GM10248 (cell line): ENCODE measurements at places on chromosomes 4 and X.

- no peak for DNase-seq
These were observed 37.9 kb downstream of the EREG start for GRCh38 chr4:74402692-74403456.

GRCh38 chrX:48509245-48509590, 426 bp downstream of the PORCN start:
- DNase-seq, result no peak

DNA sequence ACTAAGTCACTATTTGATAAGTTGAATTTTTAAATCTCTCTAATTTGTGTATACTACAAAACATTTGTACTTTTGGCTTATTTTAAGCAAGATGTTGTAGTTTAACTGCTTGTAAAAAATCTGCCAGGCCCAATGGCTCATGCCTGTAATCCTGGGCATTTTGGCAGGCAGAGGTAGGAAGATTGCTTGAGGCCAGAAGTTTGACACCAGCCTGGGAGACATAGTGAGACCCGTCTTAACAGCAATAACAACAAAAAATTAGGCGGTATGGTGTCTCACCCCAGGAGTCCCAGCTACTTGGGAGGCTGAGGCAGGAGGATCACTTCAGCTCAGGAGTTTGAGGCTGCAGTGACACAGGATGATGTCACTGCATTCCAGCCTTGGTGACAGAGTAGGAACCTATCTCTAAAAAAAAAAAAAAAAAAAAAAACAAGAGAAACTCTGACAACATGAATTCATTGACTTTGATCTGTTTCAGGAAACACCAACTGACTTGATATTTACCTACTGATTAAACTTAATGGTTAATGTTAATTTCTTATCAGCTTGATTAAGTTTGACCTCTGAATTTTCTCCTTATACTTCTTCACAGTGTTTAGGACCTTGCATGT, 8.9 kb downstream of the FHIP1A start:
- no peak for DNase-seq

DNA sequence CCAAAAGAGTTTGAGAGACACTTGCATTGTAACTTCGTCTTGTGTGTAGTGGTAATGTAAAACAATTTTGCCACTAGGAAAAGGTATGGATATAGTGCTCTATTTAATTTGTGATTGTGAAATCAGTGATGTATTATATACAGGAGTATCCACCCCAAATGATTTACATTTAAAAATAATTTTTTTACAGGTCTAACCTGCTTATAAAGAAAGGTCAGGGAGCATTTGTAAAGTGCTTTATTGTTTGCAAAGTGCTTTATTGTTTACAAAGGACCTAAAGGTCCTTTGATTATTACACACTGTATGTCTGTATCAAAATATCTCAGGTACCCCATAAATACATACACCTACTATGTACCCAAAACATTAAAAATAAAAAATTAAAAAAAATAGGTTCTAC, 70.3 kb downstream of the DCK start:
- no peak for DNase-seq

DNA sequence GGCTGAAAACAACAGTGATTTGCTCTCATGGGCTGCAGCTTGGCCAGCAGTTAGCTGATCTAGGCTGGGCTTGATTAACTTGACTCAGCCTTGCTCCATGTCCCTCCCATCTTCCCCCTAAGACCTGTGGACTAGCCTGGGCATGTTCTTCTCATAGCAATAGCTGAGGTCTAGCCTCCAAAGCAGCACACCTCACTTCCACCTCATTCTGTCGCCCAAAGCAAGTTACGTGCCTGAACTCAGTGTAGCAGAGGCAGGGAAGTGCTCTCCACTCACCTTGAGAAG, 62.2 kb downstream of the EVC start:
- DNase-seq, result no peak

DNA sequence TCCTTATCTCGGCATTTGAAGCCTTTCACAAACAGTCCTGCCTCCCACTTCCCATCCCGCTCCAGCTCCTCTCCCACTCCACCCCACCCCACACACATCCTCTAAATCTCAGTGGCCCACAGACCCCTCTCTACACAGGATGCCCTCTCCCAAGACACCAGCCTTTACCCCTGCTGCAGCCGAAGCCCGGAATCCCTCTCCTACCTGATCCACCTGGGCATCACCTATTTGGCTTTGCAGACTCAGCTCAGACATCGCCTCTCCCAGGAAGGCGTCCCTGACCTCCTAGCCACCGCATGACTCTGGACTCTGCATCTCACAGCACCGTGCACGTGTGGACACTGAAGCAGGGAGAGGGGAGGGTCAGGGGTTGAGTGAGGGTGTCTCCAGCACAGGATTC, 11.5 kb downstream of the PPP2R2C start:
- DNase-seq, result no peak

DNA sequence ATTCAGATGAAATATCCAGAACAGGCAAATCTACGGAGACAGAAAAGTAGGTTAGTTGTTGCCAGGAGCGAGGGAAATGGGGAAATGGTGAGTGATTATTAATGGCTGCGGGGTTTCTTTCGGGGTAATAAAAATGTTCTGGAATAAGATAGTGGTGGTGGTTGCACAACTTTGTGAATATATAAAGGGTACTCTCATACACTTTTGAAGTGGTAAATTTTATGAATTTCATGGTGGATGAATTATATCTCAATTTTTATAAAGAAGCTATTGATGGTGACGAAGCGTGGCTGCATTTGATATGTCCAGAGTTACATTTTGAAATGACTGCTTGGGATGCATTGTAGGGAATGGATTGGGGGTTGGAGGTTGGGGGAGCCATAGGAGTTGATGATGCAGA, 16.3 kb downstream of the FAM47E start:
- no peak for DNase-seq

DNA sequence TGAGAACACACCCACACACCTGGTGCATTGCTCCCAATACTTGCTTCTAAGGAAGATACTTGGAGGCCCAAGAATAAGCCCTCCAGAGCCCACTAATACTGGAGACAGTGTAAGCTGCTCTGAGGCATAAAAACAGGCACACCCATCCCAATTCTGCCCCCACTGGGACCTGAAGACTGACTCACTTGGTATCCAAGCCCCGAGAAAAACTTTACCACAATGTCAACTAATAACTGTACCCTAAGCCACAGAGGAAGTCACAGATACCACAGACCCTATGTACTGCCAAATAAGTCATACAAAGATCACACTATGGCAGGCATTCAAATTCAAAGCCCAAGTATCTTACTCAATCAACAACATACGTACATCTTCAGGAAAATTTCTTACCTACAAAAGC, 398.2 kb upstream of the SPANXN1 start:
- DNase-seq, result no peak

GRCh38 chrX:21934414-21934813, 6.1 kb upstream of the SMS start:
- no peak for DNase-seq

- no peak for DNase-seq
These were observed 222.4 kb upstream of the VCX start for GRCh38 chrX:7620560-7620959.

GRCh38 chr4:40827758-40828157, 78.0 kb downstream of the NSUN7 start:
- no peak for DNase-seq

GRCh38 chrX:103554687-103555424, 30.5 kb upstream of the TCEAL4 start:
- DNase-seq, result peak; percentile 36

GRCh38 chr4:74555231-74555630, 110.3 kb downstream of the AREG start:
- DNase-seq, result no peak

- no peak for DNase-seq
These were observed 189.2 kb downstream of the GPM6A start for GRCh38 chr4:175622887-175623286.

DNA sequence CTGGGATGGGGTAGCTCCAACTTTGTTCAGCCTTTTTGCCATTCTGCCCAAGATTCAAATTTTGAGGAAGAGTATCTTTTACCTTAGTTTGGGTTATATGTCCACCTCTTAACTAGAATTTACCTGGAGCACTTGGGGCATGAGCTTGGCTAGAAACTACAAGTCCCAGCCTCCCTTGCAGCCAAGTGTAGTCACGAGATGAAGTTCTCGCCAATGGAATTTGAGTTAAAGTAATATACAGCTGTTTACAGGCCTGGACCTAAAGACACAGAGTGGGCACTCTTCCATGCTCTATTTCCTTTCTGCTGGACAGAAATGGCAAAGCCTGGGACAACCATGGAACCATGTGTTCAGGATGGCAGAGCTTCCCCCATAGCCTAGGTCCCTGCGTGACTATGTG, 233.6 kb upstream of the GATB start:
- DNase-seq, result no peak
